ENCODE measurements at places on chromosomes 5 and 9. TPM values are rescaled to one million over a fixed set of nuclear protein-coding genes. Genes with fewer than 3 reads are reported as not detected.
A peak's percentile ranks its signal among the peaks of the same experiment; 100 is the strongest.

The FAM200C gene
- 7.2 TPM for total RNA-seq

The SLC6A3 gene
- total RNA-seq: not detected

The PARP8 gene
- 31.7 TPM for total RNA-seq

DNA sequence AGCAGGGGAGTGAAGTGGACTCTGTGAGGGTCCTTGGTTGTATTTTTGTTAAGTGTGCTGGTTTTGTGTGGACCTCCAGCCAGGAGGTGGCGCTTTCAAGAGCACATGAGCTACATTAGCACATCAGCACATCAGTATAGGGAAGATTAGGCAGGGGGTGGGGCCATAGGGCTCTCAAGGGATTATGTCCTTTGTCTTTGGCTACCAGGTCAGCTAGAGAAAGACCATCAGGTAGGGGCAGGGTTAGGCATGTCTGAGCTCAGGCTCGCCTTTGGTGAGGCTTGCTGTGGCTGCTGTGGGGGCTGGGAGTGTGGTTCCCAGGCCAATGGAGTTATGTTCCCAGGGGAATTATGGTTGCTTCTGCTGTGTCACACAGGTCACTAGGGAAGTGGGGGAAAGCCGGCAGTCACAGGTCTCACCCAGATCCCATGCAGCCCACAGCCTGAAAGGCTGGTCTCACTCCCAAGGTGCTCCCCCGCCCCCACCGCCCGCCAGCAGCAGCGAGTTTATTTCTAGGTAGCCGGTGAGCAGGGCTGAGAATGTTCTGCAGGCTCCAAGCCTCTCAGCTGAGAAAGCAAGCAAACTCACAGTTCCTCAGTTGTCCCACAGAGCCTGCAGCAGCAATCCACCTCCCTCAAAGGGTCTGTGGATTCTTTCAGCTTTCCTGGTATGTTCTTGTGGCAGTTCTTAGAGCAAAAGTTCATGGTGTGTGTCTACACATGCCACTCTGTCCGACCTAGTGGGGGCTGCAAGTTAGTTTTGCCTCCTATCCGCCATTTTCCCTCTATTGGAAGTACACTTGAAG lies 13.7 kb downstream of the OR1J1 start:
- DNase-seq: no peak

DNA sequence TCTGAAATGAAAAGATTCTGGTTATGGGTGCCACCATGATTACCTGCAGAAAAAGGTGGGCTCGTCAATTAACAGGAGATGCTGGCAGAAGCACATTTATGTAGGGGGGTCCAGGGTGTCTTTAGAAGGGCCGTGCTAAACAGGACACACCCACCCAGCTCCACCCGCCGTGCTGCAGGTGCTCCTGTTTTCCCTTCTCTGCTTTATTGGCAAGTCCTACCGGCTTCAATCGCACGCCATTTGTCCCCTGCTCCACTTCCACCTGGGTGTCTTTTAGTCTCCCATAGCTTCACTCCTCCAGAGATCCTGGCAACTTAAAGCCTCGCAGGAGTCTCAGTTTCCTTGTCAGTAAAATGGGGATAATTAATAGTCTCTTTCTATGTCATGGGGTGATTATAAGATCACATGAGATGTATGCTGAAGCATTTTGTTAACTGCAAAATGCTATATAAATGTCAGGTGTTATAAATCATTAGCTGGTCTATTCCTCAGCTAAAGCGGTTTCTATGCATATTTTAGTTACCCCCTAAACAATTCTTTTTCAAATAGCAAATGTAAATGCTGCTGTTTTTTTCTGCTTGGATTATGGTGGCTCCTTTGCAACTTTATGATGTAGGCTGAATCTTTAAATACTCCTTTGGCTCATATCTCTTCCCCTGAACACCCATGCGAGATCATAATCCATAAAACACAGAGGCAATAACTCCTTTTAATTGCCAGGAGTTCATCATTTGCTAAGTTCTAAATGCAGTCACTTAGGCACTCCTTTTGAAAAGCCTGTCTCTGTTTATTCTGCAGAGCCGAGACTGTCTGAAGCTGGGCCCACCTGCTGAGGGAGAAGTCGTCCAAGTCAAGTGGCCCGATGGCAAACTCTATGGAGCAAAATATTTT lies 406.9 kb downstream of the KDM4C start:
- DNase-seq: no peak

DNA sequence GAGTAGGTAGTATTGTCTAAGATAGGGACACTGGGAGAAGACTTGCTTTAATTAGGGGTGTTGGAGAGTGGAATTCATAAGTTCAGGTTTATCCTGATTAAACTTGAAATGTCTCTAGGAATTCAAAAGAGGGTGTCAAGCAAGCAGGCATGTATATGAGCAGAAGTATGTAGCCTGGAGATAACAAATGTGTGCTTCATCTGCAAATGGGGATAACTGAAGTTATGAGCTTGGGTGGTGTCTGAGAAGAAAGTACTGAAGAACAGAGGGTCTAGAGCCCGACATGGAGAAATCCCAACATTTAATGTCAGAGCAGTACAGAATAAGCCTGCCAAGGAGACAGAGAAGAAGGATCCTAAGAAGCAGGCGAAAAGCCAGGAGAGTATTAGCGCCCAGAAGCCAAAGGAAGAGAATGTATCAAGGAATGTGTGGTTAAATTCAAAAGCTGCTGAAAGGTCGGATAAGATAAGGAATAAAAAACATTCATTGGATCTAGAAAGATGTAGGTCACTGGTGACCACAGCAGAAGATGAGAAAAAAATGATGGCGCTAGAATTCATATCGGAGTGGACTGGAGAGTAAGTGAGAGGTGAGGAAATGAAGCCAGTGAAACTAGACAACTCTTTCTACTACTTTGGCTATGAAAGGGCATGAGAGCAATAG lies 401.5 kb upstream of the PIK3R1 start:
- DNase-seq: no peak

- no peak for DNase-seq
These were observed 404.0 kb downstream of the TLE4 start for GRCh38 chr9:79975621-79976256.

- no peak for DNase-seq
These were observed 150.0 kb upstream of the VCAN start for GRCh38 chr5:83321483-83322055.

DNA sequence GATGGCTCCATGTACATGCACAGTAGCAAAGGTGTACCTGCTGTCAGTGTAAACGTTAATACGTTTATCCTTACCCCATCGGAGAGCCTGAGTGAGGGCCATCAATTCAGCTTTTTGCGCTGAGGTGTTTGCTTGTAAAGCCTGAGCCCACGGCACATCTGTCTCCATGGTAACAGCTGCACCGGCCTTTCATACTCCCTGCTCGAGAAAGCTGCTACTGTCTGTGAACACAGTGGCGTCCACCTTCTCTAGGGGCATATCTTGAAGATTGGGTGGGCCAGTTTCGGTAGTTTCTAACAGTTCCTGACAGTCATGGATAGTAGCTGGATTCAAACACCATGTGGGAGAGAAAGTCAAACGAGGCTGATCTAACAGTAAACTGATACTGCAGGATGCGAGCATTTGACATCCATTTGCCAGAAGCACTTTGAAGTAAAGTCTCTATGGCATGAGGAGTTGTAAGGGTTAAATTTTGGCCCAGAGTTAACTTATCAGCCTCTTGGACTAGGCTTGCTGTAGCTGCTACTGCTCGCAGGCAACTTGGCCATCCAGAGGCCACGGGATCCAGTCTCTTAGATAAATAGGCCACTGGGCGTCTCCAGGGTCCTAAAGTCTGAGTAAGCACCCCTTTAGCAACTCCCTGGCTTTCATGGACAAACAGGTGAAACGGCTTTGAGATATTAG lies 21.0 kb upstream of the RHOBTB3 start:
- DNase-seq: peak; percentile 64

DNA sequence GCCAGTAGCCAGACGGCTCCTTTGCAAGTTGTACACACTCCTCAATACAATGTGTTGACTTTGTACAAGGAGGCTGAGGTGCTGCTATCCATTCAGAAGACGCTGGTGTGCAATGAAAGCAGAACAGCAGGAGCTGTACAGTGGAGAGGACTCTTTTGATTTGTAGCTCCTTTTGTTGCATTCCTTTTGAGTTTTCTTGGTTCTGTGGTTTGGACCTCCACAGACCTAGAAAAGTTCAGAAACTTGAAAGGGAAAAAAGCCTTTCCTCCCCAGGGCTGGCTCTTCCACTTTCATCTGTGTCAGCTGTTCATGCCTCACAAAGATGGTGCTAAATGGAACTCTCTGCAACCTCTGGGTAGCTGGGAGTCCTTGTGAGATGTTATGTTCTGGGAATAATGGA lies 117.4 kb downstream of the MAT2B start:
- no peak for DNase-seq
